Kidney epithelial cell (primary cell): ENCODE measurements at places on chromosomes 7 and 10.

GRCh38 chr10:101444058-101444898 is 90.3 kb downstream of the BTRC start:
- no peak for DNase-seq

GRCh38 chr7:1094870-1095269 is 7.0 kb downstream of the GPER1 start:
- no peak for DNase-seq

DNA sequence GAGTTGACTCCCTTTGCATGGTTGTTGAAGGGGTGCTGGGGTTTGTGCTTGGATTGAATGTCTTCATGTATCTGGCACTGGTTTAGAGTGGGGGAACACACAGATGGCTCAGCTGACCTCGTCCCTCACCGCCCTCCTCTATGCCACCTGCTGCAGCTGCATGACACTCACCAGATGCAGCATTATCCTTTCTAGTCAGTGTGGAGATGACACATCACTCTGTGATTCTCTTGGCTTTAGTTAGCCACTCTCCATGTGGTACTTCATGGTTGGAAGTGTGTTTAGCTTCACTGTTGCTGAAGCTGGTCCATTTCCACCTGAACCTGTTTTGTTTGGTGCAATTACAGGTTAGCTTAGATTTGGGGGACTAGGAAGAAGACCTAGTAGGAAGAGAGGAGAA is 56.3 kb upstream of the BMPER start:
- no peak for DNase-seq

- no peak for DNase-seq
Observed at GRCh38 chr7:47702080-47702479, 120.2 kb upstream of the TNS3 start.

DNA sequence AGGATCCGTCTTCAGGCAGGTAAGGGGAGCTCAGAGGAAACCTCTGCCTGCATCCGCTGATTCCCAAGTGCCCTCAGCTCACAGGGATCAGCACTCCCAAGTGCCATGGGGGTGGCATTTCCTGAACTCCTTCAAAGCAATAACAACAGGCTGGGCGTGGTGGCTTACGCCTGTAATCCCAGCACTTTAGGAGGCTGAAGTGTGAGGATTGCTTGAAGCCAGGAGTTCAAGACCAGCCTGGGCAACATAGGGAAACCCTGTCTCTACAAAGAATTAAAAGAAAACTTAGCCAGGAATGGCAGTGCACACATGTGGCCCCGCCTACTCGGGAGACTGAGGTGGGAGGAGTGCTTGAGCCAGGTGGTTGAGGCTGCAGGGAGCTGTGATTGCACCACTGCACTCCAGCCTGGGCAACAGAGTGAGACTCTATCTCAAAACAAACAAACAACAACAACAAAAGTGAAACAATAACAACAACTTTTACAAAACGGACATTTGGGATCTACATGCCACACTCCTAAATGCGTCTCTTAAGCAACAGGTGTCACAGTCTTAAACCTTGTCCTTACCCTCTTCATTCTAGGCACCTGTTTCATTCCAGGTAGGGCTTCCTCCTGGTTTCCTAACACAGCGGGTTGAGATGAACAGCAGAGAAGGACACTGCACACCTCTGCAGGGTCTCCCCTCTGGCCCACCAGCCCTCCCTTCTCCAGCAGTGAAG is 73.8 kb downstream of the PAXIP1 start:
- no peak for DNase-seq
